ENCODE measurements at places on chromosomes 16 and 17. TPM values are rescaled to one million over a fixed set of nuclear protein-coding genes. Genes with fewer than 3 reads are reported as not detected.

The ARL2BP gene
- total RNA-seq, result 78.7 TPM

The EFNB3 gene
- 1.2 TPM for total RNA-seq

The COG4 gene
- total RNA-seq, result 31.7 TPM

The GRIN2A gene
- not detected for total RNA-seq

The TRIM72 gene
- 0.04 TPM for total RNA-seq

The PRKCB gene
- 0.22 TPM for total RNA-seq

The CCDC40 gene
- total RNA-seq, result 7.0 TPM

The DPEP2NB gene
- total RNA-seq, result not detected

The CHP2 gene
- total RNA-seq, result not detected

The NPTX1 gene
- 112 TPM for total RNA-seq

The EME2 gene
- total RNA-seq, result 4.2 TPM

The CMTM2 gene
- total RNA-seq, result not detected

The TNK1 gene
- total RNA-seq, result 1.3 TPM

The SLC6A2 gene
- 0.07 TPM for total RNA-seq

The PROCA1 gene
- total RNA-seq, result 1.4 TPM

The SGCA gene
- 0.54 TPM for total RNA-seq

The NLE1 gene
- total RNA-seq, result 33.3 TPM

The PIMREG gene
- total RNA-seq, result 48.3 TPM

The ANKS4B gene
- 0.02 TPM for total RNA-seq

The GUCY2D gene
- 0.62 TPM for total RNA-seq
